NCI-H524 treated with DMSO at 0.1 percent for 48 hours (cell line): ENCODE measurements at places on chromosomes 12 and 14.

- no peak for DNase-seq
Observed at GRCh38 chr12:75977952-75978671, 53.5 kb downstream of the PHLDA1 start.

DNA sequence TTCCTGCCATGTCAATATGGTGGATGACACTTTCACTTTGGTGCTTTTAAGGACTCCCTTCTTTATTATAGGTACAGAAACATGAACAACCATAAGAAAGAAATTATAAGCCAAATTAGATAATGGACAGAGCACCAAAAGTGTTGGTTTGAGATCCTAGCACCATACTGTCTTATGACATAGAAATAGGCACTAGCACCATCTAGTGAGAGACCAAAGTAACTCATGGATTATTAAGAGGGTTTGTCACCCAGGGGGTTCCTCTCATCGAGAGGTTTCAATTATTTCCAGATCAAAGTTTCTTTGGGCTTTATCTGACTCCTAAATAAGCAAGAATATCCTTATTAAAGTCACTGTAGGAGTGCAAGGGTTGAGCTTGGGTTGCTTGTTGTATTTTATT is 153.0 kb upstream of the DIO2 start:
- DNase-seq, result peak; percentile 13

GRCh38 chr12:39081910-39082309 is 176.5 kb upstream of the CPNE8 start:
- no peak for DNase-seq

- DNase-seq, result no peak
Observed at GRCh38 chr12:104999347-104999685, 13.2 kb downstream of the NOPCHAP1 start.
